ENCODE measurements at places on chromosomes 1 and 21.

DNA sequence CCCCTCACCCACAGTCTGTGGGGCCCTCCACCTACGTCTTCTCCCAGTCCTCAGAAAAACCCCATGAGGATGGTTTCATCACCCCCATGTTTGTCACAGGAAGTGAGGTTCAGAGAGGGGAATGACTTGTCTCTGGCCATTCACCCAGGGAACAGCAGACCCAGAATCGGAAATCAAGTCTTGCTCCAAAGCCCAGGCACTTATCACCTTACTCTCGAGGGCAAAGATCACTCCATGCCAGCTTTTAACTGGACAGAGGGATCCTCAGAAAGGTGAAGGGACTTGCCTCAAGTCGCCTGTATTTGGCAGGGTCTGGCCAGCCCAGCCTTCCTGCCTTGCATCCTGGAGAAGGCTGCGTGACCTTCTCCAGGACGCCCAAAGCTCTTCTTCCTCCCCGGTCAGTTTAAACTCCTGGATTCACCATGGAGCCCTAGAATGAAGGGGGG lies 57.9 kb upstream of the SSBP3 start:
- DNase-seq: no peak

GRCh38 chr1:47732489-47732888 lies 264.7 kb downstream of the TRABD2B start:
- DNase-seq: no peak

GRCh38 chr21:40563900-40564299 lies 283.1 kb downstream of the DSCAM start:
- no peak for DNase-seq

DNA sequence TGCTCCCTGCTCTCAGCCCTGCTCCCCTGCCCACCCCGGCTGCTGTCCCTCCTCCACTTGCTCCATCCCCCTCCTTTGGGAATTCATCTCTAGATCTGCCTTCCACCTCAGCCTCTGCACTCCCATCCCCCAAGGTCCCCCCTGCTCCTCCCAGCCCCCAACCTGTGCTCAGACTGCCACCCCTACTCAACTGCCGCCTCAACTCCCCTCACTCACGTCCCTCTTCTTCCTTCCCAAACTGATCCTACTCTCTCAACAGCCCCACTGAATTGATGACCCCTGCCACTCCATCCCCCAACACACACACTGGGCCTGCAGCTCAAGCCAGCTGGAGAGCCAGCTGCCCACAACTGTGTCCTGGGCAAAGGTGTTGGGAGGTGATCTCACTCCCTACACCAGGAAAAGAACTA lies 15.8 kb upstream of the ETV3L start:
- DNase-seq: no peak

GRCh38 chr1:118249641-118250040 lies 64.6 kb upstream of the SPAG17 start:
- no peak for DNase-seq

- DNase-seq: no peak
These were observed 21.2 kb upstream of the UTS2 start for GRCh38 chr1:7873801-7874795.

DNA sequence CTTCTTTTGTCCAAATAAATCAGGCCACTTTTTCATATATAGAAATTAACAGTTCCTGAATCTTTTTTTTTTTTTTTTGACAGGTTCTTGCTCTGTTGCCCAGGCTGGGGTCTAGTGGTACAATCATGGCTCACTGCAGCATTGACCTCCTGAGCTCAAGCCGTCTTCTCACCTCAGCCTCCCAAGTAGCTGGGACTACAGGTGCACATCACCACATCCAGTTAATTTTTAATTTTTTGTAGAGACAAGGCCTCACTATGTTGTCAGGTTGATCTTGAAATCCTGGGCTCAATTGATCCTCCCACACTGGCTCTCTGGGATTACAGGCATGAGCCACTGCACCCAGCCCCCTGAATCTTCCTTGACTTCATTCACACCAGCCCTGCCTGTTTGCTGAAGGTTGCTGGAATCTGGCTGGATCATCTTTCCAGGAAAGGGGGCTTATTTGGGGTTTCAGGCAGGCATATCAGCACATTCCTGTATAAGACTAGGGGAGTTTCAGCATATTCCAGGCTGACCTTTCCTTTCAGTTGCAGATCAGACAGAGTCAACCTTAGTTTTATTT lies 78.2 kb upstream of the ARHGAP29 start:
- DNase-seq: no peak

- no peak for DNase-seq
These were observed 18.8 kb downstream of the SLC41A1 start for GRCh38 chr1:205794011-205794730.

DNA sequence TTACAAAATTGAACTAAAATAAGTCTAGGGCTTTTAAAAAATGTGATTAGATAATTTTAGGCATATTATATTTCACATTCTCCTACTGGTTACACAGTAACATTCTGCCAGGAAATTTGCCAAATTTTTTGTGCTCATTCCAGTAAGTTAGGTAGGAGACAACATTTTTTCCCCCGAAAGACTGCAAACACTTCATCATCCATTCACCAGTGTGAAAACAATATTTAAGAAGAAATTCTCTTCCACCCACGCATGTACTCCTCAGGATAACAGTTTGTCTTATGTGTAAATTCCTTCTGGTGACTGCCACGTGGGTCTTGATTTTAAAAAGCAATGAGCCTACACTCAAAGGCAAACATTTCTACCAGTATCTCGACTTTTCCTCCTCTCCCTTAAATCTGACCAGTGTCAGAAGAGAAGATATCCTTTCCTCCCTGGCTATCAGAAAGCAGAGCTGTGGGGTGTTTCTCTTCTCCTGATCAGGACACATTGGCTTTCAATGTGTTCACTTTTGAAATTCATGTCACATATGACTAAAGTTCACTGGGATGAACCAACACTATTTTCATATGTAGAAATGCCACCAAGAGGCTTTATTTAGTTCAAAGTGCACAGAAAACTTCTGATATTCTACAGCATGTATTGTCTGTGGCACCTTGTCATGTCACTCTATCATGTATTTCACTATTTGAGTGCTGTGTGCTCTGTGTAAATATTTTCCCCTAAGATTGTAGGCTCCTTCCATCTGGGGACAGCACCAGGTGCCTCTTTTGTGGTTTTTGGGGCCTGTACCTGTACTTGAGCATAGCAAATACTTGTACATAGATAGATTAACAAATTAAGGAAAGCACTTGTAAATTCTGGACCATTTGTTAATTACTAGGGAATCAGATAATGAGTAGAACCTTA lies 38.6 kb downstream of the LHX9 start:
- no peak for DNase-seq

DNA sequence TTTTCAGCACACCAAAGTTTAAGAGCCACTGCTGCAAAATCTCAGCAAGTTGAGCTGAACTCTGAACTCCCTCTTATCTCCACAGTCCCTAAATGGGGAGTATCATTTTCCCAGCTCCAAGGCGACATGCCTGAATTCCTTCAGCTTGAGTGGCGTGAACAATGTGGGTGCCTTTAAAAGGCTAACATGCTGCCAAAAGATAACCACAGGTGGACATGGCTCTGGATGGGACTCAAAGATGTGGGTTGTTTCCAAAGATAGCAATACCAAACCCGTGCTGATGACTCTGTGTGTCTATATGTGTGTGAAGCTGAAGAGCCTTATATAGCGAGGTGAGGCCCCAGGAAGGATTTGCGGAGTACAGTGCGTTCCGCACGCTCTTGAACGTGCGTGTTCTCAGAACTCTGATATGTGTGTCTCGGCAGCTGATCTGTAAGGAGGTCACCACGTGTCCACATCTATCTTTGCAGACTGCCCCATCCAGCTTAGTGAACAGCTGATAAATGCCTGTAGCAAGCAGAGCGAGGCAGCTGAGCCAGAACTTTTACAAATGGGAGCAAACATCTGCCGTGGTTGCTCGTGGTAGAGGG lies 189.2 kb downstream of the DYRK1A start:
- DNase-seq: no peak

- no peak for DNase-seq
These were observed 12.2 kb downstream of the OLFML2B start for GRCh38 chr1:162011337-162012012.

DNA sequence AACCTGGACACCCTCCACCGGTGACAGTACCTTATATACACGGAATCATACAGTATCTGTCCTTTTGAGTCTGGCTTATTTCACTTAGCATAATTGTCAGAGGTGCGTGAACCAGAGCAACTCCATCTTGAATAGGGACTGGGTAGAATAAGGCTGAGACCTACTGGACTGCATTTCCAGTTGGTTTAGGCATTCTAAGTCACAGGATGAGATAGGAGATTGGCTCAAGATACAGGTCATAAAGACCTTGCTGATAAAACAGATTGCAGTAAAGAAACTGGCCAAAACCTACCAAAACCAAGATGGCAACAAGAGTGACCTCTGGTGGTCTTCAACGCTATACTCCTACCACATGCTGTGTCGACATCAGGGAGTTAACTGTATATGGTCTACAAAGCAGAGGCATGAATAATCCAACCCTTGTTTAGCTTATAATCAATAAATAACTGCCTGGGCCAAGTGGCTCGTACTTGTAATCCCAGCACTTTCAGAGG lies 1.4 kb upstream of the FDPS start:
- no peak for DNase-seq

GRCh38 chr1:159171254-159171687 lies at the start of gene CADM3:
CADM3 (plus strand) TSS chr1:159171615; CDS start chr1:159171766, 151 bp downstream.
- no peak for DNase-seq

- peak; percentile 67 for DNase-seq
These were observed 445.1 kb downstream of the AJAP1 start for GRCh38 chr1:5099558-5099957.

Data from NCI-H1417 (cell line).